H7 (cell line): ENCODE measurements at places on chromosomes 1 and 21. TPM values are rescaled to one million over a fixed set of nuclear protein-coding genes. Genes with fewer than 3 reads are reported as not detected.

- DNase-seq = peak; percentile 86
Observed at GRCh38 chr1:41361495-41362356, 492 bp downstream of the FOXO6 start.

DNA sequence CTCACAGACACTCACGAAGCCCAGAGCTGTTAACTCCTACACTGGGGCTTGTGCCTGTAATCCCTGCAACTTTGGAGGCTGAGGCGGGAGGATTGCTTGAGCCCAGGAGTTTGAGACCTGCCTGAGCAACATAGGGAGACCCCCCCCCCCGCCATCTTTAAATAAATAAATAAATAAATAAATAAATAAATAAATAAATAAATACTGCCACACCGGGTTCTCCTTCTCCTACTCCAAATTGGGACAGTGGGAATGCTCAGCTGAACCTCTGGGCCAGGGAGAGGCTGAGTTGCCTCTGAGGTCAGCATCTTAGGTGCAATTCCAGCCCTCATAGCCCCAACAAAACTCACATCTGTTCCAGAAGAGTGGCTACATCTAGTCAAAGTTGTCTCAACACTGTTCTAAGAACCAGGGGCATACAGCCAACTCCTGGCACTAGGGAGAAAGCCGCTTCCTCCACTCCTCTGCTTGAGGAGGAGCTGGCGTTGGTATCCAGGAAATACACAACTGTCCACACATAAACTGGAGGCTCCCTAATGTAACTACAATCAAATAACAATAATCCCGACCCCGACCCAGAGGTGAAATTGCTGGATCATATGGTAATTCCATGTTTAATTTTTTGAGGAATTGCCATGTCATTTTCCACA is 27.0 kb downstream of the C1orf216 start:
- no peak for DNase-seq

Gene IGSF3
- total RNA-seq = 58.7 and 69.0 TPM in 2 replicates

DNA sequence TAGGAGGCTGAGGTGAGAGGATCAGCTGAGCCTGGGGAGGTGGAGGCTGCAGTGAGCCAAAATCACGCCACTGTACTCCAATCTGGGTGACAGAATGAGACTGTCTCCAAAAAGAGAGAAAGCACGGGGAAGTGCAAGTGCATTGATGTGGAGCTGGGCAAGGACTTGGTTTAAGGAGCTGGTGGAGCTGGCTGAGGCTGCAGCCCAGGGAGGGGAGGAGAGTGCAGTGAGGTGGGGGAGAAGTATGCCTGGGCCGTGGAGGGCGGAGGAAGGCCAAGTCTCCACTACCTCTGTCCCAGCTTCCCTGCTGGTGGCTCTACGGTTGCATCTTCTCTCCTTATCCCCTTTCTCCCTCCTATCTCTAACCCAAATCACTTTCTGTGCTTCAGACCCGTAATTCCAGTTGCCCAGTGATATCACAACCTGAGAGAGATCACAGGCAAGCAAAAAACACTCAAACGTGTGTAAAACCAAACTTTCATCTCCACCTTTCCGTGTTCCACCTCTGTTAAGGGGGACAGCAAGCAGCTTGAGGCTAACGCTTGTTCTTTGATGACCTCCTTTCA is 11.1 kb downstream of the TOR3A start:
- DNase-seq = no peak

GRCh38 chr1:175449306-175449705 is 256.7 kb upstream of the KIAA0040 start:
- DNase-seq = no peak

DNA sequence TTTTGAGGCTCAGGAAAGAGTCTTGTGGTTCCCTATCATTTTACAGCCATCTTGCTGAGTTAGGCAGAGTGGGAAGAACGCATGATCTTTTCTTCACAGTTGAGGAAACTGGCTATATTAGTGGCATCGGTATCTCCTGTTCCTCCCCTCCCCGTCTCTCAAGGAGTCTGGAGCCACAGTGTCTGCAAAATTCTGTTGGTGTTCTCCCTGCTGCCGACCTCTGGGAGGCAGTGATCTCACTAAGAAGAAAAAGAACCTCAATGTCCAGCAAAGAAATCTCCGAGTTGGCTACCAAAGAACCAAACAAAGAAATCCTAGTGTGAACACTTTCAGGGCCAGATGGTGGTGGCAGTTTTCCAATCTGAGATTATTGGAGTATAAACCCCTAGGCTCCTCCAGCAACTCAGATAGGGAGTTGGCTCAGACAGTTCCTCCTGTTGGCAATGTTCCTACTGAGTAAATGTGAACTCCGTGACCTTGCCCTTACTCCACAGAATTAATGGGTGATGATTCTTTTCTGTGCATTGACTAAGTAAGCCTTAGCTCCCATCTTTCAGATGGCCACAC is 41.2 kb downstream of the PRAMEF20 start:
- no peak for DNase-seq

DNA sequence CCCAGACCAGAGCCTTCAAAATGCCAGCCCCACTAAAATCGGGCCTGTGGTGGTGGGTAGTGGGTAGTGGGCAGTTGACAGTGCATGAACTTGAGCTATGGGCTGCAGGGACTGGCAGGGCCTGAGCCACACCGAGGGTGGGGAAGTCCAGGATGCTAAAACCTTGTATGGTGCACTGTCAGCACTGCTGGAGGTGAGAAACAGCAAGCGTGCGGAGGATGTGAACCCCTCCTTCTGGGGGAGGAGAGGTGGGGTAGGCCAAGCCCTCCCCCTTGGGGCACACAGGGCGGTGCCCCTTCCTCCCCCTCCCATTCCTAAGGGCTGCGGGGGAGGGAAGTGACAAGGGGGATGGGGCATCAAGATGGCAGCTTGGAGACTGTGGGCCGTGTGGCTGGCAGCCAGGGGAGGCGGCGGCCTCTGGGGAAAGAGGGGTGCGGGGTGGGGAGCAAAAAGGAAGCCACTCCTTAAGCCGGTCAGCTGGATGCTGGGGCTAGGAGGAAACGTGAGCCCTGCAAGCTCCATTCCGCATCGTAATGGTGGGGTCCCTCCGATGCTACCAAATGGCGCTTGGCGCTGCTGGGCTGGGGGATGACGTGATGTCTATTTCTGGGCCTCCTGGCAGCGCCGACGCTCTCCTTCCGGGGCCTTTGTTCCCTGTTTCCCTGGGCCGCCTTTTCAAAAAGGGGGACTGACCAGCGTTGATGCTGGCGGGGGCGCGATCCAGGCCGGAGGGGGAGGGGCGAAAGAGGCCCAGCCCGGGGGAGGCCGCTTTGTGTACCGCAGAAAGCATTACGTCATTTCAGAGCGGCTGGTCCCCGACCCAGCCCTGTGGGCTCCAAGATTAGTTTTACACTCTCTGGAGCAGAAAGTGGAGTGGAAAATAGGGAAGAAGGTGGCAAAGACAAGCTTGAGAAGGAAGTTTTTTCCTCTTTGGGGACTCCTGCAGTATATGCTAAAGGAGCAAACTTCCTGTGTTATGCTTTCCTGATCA is 809 bp downstream of the SYT11 start:
- DNase-seq = peak; percentile 91

GRCh38 chr1:185337246-185337645 is 20.2 kb upstream of the IVNS1ABP start:
- DNase-seq = no peak

- no peak for DNase-seq
Observed at GRCh38 chr1:99994496-99994895, 24.7 kb downstream of the SLC35A3 start.

DNA sequence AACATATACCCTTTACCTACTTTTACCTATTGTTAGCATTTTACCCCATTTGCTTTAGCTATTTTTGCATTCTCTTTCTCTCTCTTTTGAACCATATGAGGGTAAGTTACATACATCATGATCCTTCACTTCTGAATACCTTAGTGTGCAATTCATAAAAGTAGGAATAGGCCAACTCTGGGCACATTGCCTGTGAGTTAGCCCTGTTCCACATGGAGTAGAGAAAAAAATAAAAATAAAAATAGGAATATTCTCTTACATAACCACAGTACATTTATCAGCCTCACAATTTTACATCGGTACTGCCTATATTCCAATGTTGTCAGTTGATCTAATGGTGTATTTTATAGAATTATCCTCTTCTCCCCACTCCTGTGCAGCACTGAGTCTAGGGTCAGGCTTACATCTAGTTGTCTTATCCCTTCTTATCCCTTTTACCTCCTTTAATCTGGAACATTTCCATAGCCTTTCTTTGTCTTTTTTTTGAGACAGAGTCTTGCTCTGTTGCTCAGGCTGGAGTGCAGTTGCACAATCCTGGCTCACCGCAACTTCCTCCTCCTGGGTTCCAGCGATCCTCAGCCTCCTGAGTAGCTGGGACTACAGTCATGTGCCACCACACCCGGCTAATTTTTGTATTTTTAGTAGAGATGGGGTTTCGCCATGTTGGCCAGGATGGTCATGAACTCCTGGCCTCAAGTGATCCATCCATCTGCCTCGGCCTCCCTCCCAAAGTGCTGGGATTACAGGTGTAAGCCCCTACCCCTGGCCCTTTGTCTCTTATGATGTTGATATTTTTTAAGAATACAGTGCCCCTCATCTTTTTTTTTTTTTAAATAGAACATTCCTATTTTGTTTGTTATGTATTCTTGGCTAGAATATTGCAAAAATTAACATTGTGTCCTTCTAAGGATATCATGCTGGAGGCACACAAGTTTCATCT is 11.1 kb upstream of the SLC30A1 start:
- DNase-seq = no peak

DNA sequence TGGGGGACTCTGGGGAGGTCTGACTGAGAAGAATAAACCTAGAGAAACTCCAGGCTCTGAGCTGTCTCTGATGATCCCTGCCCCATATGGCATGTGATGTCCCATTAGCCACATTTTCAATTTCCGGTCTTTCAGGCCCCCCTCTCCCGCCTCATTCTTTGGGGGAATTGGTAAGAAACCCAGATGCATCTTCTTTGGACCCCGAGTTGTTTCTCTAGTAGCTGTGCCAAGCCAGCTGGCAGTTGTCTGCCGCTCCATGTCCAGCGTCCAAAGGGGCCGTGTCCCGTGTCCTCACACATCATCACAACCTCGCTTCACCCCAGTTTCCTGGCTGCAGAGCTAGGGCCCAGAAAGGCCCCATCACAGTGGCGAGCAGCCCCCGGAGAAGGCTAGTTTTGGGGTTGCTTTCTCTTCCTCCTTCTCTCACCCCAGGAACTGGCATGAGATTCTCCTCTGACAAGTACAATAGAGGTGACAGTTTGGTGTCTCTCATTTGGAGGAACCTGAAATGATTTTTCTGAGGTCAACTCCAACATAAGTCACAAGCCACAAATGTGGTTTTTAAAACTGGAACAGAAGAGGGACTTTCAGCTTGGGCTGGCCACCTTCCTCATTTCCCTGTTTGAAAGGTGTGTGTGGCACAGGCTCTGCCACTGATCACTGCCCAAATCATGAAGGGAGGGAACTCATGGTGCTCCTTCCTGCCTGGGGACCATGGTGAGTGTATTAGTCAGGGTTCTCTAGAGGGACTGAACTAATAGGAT is 6.4 kb upstream of the GPR157 start:
- no peak for DNase-seq

Gene FABP3
- 14.4 and 15.6 TPM in 2 replicates for total RNA-seq

- DNase-seq = peak; percentile 60
Observed at GRCh38 chr1:34547046-34547674, 207.7 kb upstream of the GJB5 start.

Gene ZNF670
- total RNA-seq = 16.4 and 28.7 TPM in 2 replicates

GRCh38 chr1:162599451-162599850 is 32.8 kb upstream of the DDR2 start:
- DNase-seq = no peak

DNA sequence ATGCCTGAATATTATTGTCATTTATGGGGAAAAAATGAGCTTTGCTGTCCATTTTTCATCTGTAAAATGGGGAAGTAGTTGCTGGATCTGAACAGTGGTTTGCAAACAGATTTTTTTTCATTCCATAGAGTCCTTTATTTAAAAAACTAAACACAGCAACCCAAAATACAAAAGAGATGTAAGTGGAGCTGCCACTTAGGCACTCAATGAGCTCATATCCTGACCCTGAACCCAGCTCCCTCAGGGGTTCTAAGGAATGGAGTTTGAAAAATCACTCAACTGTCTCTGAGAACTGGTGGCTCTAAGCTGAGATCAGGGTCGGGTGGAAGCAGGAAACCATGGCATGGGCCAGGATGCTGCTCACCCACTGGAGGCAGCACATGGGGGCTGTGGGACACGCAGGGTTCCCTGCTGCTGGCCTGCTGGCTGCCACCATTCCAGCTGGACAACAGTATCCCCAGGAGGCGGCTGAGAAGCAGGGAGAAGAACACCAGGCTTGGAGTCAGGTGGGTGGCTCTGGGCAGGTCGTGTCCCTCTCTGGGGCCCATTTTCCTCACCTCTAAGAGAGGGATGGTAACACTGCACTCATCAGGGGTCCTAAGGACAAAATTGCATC is 9.6 kb upstream of the ECE1 start:
- no peak for DNase-seq

- no peak for DNase-seq
Observed at GRCh38 chr1:91476533-91477217, 24.0 kb upstream of the CDC7 start.

Gene ADGRB2
- total RNA-seq = 28.0 and 39.8 TPM in 2 replicates

- no peak for DNase-seq
Observed at GRCh38 chr1:157673008-157673407, 27.6 kb downstream of the FCRL3 start.
